Right hindlimb (tissue), 1 donor: ENCODE measurements at places on chromosomes 7 and 10.
A peak's percentile ranks its signal among the peaks of the same experiment; 100 is the strongest.

GRCh38 chr7:10122551-10123100 lies 851.0 kb upstream of the PHF14 start:
- DNase-seq = peak; percentile 77

- DNase-seq = no peak
Observed at GRCh38 chr10:5774987-5775620, 38.1 kb downstream of the GDI2 start.

- DNase-seq = no peak
Observed at GRCh38 chr10:107666214-107666613, 501.7 kb upstream of the SORCS1 start.

DNA sequence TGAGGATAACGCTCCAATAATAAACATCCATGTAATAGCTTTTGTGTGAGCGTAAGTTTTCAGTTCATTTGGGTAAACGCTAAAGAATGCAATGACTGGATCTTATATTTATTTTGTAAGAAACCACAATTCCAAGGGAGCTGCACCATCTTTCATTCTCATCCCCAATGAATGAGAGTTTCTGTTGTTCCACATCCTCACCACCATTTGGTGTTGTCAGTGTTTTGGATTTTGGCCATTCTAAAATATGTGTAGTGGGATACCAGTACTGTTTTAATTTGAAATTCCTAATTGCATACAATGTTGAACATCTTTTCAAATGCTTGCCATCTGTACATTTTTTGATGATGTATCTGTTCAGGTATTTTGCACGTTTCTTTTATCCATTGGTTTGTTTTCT lies 50.9 kb upstream of the SEMA3D start:
- no peak for DNase-seq

GRCh38 chr10:67609996-67610793 lies 85.8 kb downstream of the CTNNA3 start:
- DNase-seq = no peak

DNA sequence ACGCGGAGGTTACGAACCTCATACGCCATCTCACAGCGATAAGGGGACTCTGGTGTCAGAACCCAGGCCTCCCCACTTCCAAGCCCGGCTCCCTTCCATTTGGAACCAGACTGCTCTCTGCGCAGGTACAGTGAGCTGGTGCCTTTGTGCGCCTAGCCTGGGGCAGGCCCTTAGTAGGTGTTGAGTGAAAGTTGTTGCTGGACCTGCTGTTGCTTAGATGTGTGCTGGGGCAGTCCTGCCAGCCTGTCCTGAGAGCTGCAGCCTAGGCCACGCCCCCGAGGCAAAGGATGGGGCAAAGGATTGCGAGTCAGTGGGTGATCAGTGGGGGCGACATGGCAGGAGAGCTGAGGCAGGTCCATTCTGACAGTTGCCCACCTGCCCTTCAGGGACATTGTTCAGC lies 72.5 kb upstream of the BTBD16 start:
- no peak for DNase-seq

GRCh38 chr7:64666663-64667050 lies 724 bp downstream of the ZNF107 start:
- DNase-seq = no peak

GRCh38 chr7:155208681-155209477 lies 88.8 kb upstream of the INSIG1 start:
- peak; percentile 37 for DNase-seq

DNA sequence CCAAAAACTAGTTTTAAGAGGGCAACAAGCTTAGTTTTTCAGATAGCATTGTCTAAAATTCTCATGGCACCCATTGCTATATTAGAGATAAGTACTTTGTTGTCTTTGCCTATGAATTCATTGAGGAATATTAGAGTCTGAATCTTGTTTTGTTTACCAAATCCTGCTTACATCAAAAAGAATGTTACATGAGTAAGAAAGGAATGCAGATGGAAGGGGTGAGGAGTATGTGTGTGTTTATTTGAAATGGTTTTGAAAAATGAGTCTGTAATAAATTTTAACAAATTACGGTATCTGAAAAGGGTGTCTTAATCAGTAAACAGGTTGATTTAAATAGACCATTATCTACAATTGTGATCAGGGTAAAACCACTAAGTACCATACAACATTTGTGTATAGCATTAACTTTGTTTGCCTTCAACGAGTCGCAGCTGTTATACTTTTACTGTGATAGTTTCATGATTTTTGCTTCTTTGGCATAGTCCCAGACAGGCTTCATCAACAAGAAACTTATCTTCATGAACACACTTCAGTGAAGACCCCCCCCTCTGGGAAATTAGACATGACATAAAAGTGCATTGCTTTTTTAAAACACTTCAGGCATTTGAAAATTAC lies 1183.9 kb upstream of the C7orf33 start:
- DNase-seq = no peak

- no peak for DNase-seq
Observed at GRCh38 chr10:48681740-48682139, 2.9 kb upstream of the WDFY4 start.

DNA sequence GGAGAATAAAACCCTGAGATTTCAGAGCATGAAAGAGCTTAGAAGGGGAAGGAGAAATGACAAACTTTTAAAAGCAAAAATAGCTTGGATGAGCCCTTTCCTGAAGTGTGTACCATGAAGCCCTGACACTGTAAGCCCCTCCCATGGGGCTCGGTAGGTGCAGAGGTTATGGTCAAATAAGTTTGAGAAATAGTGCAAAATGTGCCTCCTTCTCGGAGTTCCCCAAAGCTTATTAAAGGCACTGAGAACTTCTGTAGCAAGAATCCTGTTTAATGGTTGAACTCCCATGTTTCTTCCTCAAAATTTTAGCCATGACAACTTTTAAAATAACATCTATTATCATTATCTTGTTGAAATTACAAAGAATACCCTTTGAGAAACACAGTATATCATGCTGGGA lies 10.5 kb upstream of the HYCC1 start:
- no peak for DNase-seq

GRCh38 chr10:9719246-9719645 lies 1298.4 kb upstream of the CELF2 start:
- no peak for DNase-seq

DNA sequence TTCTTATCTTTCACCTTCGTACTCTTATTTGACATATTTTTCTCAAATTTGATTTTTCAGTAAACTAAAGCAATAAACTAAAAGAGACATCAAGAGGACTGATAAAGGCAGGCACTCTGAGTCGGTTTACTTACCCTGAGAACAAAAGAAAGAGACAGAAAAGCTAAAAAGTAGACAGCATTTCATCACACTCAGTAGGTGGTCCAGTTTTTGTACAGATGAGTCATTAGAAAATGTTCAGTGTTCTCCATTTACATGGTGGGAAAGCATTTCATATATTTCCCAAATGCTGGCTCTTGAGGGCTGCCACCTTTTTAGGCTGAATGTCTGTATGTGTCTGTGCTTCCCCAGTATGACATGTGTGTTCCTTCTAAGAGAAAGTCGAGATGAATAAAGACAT lies 52.7 kb downstream of the NHLRC2 start:
- DNase-seq = no peak

- no peak for DNase-seq
Observed at GRCh38 chr10:70998086-70998485, 109.7 kb upstream of the PCBD1 start.

- DNase-seq = peak; percentile 76
Observed at GRCh38 chr7:73978661-73979563, 49.1 kb upstream of the ELN start.

DNA sequence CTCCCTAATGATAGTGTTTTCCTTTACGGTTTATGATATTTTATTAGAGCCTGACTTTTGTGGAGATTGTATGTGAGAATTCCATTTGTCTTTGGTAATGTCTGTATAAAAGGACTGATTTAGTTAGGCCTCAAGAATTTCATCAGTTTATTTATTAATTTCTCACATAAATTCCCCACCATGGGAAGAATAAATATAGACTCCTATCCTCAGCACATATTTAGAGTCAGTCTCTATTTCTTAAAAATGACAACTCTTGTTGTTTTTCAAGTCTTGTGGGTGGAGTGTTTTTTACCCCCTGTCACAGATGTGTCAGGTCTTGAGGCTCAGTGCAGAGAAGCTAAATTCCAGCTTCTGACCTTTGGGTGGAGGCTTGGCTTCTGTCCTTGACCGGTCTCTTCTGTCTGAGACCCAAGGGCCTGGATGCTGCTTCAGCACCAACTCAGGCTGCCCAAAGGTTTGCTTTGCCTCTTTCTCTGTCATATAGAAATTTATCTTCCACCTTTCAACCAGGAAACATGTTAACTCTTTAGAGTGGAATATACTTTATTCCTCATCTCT lies 117.3 kb upstream of the INHBA start:
- no peak for DNase-seq

- DNase-seq = no peak
Observed at GRCh38 chr7:88321694-88322093, 15.0 kb upstream of the STEAP4 start.

- DNase-seq = peak; percentile 33
Observed at GRCh38 chr10:58064714-58065528, 202.8 kb downstream of the IPMK start.

- DNase-seq = no peak
Observed at GRCh38 chr7:88357781-88358525, 51.3 kb upstream of the STEAP4 start.

DNA sequence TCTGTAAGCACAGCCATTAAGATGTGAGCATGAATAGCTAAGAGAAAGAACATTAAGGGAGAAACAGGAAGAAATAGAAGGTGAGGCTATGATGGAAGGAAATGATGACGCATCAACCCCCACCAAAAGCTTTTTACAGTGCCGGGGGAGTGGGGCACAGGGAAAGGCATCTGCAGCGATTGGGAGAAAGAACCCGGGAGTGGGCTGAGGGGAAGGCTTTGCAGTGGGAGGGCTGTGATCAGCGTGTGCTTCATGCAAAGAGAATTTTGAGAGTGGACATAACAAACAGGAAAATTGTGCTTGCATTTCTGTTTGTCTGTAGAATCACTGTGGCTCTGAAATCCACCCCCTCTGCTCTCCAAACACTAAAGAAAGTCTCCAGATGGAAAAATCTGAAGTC lies 250.8 kb downstream of the KCNMA1 start:
- DNase-seq = peak; percentile 72

GRCh38 chr7:21450941-21451340 lies 23.1 kb downstream of the SP4 start:
- DNase-seq = no peak

DNA sequence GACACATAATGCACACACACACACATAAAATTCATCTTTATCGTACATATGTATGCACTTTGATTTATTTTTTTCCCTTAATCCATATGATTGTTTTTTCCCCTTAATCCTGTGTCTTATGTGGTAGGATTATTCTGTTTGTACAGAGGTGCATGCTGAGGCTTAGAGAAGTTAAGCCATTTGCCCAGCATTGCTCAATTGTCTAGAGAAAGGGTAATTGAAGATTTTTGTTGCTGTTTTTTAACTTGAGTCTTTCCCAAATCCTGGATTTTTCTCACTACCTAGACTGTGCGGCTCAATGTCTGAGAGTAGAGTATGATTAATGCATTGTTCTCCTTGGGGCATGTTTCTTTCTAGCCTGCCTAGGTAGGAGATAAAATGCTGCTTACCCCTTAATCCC lies 35.0 kb downstream of the WBP1L start:
- no peak for DNase-seq

DNA sequence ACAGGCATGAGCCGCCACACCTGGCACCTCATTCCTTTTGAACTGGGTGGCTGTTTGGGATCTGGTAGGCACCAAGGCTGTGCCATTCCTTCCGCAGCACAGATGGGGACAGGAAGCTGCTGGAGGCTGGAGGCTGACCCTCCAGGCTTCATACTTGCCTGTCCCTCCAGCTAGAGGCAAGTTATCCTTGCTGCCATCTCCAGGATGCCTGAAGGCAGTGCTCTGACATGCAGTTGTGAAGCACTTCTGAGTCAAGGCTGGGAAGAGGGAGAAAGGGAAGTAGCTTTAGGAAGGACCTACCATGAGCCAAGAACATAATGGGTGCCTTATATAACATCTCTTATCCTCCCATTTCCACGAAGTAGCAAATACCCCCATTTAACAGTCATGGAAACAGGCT lies 9.5 kb downstream of the MARVELD1 start:
- DNase-seq = no peak

- no peak for DNase-seq
Observed at GRCh38 chr10:29412485-29412884, 123.6 kb downstream of the LYZL1 start.

GRCh38 chr7:116859323-116859722 lies 3.1 kb upstream of the CAPZA2 start:
- no peak for DNase-seq

DNA sequence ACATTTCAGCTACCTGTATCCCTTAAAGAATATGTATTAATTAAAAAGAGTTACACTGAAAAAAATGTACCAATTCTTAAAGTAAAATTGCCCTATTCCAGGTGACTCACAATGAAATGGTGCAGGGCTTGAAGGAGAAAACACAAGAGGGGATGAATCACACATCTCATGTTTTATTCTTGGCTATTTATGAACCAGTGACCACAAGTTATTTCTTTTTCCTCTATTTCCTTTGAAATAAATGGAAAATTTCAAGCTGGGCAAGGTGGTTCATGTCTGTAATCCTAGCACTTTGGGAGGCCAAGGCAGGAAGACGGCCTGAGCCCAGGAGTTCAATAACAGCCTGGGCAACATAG lies 106.8 kb downstream of the UBE2H start:
- DNase-seq = no peak

DNA sequence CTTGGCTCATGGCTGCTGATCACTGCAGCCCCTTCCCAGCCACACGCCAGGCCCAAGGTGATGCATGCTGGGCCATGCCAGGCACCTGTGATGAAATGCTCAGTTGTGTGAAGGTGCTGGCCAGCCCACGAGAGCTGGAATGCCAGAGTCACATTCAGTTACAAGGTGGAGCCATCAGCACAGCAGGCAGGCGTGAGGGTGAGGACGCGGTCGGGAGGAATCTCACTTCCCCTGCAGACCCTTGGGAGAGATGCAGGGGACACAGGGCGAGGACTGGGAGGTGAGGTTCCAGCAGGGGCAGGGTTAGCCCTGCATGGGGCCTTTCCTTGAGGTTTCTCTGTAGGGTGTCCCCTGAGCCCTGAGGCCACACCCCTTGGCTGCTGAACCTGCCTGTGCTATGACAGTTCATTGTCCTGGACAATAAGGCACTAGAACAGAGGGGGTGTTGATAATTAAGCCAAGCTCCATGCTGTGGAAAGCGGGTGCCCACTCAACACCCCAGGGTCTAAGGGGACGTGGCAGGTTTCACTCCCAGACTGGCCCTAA lies 82.4 kb downstream of the ADARB2 start:
- DNase-seq = no peak
